AG10803 (cell line): ENCODE measurements at places on chromosomes 2 and 18.
A peak's percentile ranks its signal among the peaks of the same experiment; 100 is the strongest.

DNA sequence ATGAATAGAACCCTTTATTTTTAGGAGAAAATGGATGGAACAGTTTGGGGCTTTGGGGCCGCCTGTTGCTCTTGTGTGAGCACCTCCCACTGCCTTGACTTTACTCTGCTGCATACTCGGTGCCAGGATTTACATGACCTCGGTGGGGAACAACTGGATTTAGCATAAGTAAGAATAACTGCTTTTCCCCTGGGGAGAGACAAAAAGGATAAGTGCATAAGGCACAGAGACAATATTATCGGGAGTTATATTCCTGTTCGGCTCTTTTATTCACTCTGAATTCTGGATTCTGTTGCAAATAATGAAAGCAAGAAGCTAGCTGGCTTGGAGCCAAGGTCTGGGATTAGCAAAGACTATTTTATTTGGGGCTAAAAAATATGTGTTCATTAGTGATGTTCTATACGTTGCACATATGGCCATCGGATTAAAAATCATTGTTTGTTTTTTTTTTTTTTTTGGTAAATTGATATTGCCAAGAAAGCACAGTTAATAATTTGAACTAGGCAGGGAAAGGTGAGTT, 69.8 kb downstream of the CYBRD1 start:
- DNase-seq = no peak

DNA sequence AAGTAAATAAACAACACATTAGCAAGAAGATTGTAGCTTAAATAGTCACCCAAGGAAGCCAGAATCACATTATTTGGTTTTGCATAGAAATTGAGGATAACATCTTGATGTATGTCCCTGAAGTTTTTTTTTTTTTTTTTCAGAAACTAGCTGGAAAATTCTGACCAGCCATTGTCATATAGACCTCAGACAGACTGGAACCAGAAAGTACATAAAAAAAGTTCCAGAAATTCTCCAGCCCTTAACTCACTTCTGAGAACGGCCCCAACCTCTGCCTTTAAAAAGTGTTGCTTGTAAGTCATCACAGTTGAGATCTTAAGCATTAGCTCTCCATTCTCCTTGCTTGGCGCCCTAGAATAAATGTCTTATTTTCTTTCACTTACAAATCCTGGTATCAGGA, 350.5 kb downstream of the CCDC85A start:
- peak; percentile 54 for DNase-seq

- no peak for DNase-seq
Measured at GRCh38 chr2:23402205-23402740, 17.3 kb downstream of the KLHL29 start.

DNA sequence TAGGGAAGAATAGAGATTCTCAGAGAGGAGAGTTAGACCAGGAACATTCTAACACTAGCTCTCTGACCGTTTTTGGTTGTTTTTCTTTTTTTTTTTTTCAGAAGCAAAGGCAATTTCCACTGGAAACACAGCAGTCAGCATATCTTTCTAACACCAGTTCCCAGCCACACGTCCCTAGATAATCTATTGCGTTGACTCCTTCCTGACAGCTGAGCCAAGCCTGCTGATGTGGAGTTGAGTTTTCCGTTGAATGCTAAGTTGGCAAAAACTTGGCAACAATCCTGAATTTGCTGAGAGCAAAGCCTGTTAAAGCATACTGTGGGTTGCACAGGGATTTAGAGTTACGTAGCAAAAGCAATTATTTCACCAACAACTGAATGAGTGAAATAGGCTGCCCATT, 19.3 kb downstream of the GAD1 start:
- no peak for DNase-seq

- DNase-seq = no peak
Measured at GRCh38 chr2:169221745-169222369, 140.5 kb downstream of the LRP2 start.

- DNase-seq = no peak
Measured at GRCh38 chr2:101516349-101516748, 41.4 kb upstream of the RFX8 start.

DNA sequence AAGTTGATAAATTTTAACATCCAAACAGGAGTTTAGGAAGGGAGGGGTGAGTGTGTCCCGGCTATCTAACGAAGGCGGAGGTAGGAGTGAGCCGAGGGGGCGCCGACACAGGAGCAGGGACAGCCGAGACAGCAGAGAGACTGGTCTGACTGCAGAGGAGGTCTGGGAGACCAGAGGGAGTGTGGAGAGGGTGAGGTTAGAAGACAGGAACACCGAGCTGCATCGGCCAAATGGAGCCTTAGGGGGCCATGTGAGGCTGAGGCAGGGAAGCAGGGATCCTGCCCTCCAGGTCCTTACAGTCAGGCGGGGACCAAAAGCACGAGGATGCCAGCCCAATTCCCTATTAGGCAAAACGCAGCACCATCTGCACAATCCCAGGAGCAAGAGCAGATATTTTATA, 67.0 kb downstream of the SFXN5 start:
- no peak for DNase-seq

DNA sequence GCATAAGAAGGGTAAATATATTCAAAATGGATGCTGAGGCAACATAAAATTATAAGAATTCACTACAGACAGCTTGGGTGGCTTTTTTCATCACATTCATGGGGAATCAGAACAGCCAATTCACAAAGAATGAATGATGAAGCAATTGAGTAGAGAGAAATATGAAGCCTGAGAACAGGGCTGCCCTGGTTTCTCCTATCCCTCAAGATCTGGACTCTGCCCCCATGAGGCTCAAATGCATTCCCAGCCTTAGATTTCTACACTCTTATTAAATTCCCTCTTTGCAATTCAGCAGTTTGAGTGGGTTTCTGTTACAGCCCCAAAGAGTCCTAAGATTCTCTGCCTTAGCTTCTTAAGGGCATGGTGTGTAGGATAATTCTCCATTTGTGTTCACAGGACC, 172.5 kb downstream of the MAIP1 start:
- peak; percentile 77 for DNase-seq

DNA sequence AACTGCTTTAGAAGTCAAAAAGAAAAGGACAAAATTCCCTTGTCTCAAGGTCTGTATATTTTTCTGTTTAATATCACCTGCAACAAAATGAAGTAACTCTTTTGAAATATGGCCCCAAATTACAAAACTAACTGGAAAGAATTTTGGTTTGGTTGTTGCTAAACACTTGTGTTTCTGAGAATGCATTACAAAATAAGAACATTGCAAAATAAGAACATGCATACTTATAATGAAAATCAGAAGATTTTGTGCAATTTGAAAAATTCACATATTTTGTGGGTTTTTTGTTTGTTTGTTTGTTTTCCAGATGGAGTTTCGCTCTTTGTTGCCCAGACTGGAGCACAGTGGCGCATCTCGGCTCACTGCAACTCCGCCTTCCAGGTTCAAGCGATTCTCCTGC, 21.8 kb downstream of the NDUFB3 start:
- DNase-seq = peak; percentile 74

DNA sequence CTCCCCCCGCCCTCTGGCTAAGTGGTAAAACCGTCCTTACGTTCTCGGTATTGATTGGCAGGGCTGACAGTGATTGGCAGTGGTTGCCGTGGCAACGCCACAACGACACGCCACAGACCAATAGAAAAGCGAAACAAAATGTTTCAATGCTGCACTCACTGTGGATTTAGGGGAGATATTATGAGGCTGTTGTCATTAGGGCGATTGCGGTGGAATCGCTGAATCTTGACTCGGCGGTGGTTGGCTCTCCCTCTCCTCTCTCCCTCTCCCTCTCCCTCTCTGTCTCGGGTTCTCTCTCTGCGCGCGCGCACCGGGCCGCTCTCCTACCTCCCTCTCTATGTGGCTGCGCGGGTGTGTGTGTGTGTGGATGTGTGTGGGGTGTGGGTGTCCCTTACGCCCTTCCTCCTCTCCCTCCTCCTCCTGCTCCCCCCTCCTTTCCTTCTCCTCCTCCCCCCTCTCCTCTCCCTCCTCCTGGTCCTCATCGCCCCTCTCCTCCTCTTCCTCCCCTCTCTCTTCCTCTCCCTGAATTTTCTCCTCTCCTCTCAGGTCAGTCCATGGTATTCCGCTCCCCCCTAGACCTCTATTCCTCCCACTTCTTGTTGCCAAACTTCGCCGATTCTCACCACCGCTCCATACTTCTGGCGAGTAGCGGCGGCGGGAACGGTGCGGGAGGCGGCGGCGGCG, at the start of gene SIX3:
Gene SIX3, plus strand, starts transcription at position 152 of the 684 bp plus-strand sequence. Its CDS starts 403 bp downstream, at position 555.
- peak; percentile 22 for DNase-seq

DNA sequence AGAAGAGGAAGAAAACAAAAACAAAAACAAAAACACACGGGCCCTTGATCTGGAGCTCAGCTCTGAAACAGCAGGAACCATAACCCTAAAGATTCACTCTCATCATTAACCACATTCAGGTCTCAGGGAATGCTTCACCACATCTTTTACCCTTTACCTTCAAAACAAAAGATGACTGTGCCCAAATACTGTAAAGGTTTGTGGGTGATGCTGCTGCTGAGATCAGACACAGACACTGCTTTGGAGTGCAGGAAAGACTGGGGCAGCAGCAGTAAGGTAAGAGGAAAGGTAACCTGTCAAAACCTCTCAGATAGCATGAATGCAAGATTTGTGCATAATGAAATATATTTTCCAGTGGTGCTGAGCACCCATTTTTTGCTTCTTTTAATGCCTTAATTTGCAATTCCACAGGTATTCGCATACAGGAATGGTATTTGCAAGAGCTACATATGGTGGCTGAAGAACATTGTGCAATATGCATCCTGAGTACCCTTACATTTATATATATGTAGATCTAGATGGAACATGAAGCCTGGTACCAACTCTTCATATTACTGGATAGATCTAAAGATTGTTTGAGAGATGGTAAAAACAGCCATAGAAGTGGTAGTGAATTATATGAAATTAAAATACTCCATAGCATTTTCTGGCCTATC, 4.1 kb upstream of the FLACC1 start:
- no peak for DNase-seq

- DNase-seq = peak; percentile 59
Measured at GRCh38 chr2:134261398-134262131, 7.7 kb downstream of the MGAT5 start.

DNA sequence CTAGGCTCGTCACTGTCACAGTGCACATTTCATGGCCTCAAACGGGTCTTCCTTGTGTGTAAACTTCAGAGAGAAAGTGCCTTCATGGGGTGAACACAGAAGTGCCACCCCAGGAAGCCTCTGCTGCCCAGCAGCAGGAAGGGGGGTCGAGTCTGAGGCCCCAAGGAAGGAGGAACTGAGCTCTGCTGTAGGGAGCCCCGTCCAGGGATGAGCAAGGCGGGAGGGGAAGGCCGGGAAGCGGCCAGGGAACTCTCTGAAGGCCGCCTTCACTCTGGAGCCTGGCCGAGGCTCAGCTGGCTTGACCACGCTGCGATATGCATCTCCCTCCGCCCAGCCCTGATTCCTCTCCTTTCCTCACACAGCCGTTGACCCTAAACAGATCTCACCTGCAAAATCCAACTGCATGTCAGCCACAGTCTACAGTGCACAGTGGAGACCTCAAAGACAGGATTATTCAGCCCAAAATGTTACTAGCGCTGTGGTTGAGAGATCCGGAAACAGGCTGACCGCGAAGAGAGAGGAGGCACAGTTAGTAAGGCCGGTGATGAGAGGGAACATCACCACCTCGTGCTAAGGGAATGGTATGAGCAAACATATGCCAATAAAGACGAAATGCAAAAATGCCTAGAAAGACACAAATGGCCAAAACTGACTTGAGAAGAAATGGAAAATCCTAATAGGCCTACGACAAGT, 34.2 kb upstream of the CTDP1 start:
- no peak for DNase-seq

DNA sequence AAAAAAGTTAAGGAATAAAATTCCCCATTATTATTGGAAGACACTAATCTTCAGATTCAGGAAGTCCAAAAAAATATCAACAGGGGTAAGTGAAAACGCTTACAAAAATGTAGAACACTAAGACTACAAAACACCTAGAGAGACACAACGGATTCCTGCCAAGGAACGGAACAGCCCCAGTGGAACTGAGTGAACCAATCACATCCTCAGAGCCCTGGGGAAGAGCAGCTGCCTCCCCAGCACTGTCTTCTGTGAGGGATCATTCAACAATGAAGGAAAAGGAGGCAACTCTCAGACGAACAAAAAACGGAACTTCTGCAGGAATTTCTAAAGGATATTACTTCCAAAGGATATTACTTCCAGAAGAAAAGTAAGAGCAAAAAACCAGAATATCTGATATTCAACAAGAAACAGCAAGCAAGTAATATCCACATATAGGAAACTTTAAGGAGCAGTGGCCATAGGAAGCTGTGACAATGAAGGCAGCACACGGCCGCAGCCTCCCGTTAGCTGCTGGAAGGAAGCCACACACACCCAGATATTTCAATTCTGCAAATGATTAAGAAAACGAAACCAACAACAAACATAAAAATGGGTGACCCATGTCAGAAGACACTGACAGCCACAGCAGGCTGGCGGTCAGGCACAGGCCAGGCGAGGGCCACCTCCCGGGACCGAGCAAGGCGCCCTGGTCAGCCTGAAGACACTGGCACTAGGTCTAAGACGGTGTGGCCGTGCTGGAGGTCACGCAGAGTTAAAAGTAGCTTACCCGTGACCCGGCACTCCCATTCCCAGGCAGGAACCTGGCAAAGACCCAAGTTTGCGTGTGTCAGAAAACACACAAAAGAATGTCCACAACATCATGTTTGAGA, 81.8 kb downstream of the HDAC4 start:
- DNase-seq = peak; percentile 54

GRCh38 chr2:216349366-216349765, 22.9 kb downstream of the MARCHF4 start:
- no peak for DNase-seq

DNA sequence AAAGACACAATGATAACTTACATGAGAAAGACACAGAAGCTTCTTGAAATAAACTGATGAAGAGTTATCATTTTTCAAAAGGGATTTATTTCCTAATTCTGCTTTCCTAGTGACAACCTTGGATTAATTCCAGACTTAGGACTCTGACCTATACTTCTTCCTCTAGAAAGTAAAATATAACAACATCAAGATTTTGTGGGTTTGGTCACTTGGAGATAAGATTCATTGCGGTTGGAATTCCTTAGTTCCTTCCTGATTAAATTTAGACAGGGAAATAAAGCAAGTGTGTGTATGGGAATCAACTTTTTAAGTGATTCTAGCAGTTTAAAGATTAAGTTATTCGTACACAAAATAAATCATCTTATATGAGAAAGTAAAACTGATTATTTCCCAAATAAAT, 208.4 kb upstream of the CCDC150 start:
- no peak for DNase-seq

DNA sequence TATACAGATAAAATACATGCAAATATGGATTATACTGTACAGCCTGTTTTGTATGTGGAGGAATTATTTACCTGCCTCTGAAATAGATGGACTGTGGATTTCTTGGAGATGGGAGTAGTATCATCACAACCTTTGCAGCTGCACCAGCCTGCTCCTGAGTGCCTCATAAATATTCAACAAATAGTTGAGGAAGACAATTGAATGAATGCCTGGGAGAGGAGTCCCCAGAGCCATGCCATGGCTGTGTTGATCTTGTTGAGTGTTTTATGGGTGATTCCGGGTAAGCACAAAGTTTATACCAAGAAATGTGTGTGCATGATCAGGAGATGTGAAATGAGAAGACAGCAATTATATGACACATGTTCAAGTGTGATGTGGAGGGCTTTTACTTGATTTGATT, 225.0 kb downstream of the FHOD3 start:
- no peak for DNase-seq

GRCh38 chr18:69408522-69408921, 7.8 kb downstream of the DOK6 start:
- DNase-seq = no peak
